Suprapubic skin (tissue), 4 donors: ENCODE measurements at places on chromosomes 2 and 18. TPM values are rescaled to one million over a fixed set of nuclear protein-coding genes. Genes with fewer than 3 reads are reported as not detected.

- no peak for DNase-seq
Measured at GRCh38 chr18:32552421-32553030, 81.8 kb upstream of the GAREM1 start.

DNA sequence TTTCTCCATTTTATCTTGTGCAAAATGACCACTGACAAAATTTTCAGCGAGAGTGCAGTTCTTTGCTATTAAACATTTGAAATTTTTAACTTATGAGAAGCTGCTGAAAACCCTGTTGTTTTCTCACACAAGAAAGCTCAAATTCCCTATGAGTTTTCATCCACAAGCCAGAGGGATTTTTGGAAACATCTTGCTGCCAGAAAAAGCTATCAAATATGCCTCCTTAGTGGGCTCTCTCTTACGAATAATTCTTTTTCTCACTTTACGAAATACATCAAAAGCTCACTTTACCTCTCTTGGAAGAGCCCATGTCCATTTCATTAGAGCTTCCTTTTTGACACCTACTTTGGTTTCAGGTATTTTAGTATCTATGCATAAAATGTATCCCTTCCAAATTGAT, 202.9 kb downstream of the KCNH7 start:
- no peak for DNase-seq

GRCh38 chr2:240925568-240926515, 19.7 kb downstream of the CROCC2 start:
- DNase-seq, result peak; percentile 70

- DNase-seq, result no peak
Measured at GRCh38 chr2:121887513-121888188, 132.2 kb downstream of the TSN start.

LIMS3 gene
- 1.4 TPM for total RNA-seq

DNA sequence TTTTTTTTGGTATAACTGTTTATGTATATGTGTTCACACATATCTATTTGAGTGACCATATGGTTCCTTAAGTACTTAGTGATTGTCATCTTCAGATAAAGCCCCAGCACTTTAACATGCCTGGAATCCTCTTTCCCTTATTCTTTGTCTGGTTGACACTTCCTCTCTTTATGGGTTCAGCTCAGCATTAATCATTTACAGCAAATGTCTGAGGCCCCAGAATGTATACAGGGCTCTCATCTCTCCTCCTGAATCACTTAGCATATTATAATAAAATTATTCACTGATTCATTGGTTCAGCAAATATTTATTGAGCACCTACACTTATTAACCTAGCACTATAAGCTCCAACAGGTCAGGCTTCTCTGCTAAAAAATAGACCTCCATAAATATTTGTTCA, 43.5 kb upstream of the CD28 start:
- DNase-seq, result no peak

LOXHD1 gene
- 0.16 TPM for total RNA-seq

DNA sequence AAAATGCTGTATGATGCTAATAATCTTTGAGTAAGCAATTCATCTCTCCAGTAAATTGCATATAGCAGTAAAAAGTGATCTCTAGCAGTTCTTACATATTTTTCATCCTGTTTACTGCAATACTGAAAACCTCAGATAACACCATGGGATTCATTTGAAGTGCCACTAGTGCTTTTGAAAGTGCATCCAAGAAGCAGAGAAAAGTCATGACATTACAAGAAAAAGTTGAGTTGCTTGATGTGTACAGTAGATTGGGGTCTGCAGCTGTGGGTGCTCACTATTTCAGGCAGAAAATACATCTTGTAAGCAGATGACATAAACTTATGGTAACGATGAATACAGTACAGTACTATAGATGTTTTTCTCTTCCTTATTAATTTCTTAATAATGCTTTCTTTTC, 1984.9 kb upstream of the LRRTM1 start:
- DNase-seq, result no peak

SERPINB2 gene
- 35.0 TPM for total RNA-seq

PROC gene
- not detected for total RNA-seq

- DNase-seq, result no peak
Measured at GRCh38 chr18:23380001-23380550, 73.0 kb upstream of the RIOK3 start.

GRCh38 chr2:102399499-102400141, 23.3 kb upstream of the IL18RAP start:
- DNase-seq, result no peak

CTAGE1 gene
- total RNA-seq, result not detected

EMILIN1 gene
- 4.7 TPM for total RNA-seq

DNA sequence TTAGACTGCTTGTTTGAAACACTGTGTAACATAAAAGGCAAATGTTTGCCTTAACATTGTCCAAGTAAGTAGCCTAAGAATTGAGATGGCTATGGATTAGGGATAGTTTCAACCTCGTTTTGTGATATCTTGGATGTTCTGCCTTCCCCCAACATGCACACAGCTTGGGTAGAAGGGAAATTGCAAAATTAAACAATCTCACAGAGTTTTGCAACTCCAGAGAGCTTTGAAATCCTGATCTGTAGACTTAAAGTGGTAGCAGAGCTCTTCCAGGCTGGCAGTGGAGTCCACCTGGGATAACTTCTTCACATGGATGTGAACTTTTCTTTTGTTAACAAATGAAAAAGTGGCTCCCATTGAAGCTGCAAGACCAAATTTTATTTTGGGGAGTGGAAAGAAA, 59.6 kb downstream of the CHRNA1 start:
- no peak for DNase-seq

DNA sequence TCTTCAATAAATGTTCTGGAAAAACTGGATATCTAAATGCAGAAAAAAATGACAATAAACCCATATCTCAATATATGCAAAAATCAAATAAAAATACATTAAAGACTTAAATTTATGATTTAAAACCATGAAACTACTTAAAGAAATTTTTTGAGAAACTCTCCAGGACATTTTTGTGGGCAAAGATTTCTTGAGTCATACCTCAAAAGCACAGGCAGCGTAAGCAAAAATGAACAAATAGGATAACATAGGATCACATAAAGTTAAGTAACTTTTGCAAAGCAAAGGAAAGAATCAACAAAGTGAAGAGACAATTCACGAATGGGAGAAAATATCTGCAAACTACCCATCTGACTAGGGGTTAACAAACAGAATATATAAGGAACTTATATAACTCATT, 1545.5 kb downstream of the SUCLG1 start:
- no peak for DNase-seq

- no peak for DNase-seq
Measured at GRCh38 chr2:102473020-102473419, at the start of gene SLC9A4. TSS of gene SLC9A4 (plus strand) at chr2:102473226. CDS start at chr2:102473760, 534 bp downstream.

DNA sequence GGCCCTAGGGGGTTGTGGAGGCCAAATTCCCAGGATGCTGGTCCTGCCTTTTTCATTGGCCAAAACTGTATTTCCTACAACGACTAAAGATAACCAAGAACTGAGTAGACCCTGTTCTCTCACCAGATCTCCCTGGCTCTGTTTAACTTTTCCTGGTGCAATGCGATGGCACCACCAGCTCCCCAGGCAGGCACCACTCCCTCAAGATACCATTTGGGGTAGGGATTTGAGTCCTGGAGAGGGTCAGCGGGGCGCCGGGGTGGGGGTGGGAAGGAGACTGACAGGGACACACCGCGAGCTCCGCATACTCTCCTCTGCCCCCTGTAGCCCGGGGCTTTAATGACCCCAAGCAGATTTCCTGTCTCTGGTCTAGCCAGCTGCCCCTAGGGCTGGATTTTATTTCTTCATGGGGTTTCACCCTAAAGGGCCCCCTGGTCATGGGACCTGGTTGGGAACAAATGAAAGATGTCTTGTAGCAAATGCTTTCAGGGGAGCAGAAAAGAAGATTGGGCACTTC, 7.3 kb downstream of the SIX2 start:
- no peak for DNase-seq

ACYP2 gene
- 16.0 TPM for total RNA-seq

DNA sequence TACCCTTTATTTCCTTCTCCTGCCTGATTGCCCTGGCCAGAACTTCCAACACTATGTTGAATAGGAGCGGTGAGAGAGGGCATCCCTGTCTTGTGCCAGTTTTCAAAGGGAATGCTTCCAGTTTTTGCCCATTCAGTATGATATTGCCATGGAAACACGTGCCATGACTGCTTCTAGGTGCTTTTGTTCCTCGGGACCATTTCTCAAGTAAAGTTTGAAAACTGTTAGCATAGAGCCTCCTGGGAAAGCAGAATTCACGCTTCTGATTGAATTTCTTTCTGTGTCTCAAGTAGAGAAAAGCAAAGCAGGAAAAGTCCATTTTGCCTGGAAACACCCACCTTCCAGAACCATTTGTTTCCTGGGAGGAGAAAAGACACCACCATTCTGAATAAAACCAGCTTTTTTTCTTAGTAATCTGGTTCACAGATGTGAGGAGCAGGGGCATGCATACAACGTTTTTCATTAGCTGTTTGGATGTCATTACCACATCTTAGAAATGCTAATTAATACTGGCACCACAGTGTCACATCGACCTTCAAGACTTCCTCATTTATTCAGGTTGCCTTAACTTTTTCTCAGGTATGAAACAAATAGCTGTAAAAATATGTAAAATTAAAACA, 39.0 kb upstream of the ZBTB14 start:
- no peak for DNase-seq

DNA sequence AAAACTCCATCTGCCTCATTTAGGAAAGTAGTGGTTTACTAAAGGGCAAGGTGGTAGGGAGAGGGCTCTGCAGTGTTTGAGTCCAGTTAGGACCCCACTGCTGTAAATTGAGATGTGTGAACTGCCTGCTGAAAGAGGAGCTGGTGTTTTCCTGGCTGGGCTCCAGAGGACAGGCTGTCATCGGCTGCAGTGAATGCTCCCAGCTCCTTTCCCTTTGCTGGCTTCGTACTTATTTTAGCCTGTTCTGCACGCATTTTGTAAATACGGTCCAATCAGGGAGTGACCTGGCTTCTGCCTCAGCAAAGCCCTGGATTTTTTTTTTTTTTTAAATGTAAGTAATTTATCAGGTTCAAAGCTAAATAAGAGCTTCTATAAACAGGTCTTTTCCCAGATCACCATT, 37.5 kb downstream of the SLC4A3 start:
- DNase-seq, result no peak

DNA sequence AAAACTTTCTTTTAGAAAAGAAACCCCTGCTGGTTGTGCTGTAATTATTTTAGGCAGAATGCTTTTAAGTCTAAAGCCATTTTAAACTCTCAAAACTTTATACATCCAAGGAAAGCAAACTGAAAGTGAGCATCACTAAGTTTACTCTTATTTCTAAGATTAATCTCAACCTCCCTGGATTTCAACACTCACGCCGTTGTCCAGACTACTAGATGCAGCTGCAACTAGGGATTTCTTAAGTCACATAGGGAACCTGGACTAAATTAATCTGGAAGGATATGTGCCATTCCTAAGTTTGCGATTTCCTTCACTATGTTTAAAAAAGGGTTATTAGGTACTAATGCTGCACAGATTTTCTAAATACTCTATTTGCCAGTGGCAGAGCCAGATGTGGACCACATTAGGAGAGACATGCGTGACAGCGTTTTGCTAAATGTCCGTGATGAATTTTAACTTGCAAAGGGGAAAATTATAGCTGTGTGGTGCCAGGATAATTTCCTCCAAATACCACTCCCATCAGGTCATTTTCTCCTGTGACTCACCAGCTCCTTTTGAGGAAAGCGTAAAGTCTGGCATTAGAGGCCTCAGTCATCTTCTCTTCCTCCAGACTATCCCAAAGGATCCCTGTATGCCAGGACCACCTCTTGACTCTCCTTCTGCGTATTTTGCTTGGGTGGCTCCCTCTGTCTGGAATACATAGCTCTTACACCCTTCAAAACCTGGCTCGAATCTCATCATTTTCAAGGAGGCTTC, 143.7 kb downstream of the ATL2 start:
- DNase-seq, result no peak

SERPINB11 gene
- total RNA-seq, result not detected

- DNase-seq, result no peak
Measured at GRCh38 chr2:60589104-60589503, 35.6 kb upstream of the BCL11A start.

DNA sequence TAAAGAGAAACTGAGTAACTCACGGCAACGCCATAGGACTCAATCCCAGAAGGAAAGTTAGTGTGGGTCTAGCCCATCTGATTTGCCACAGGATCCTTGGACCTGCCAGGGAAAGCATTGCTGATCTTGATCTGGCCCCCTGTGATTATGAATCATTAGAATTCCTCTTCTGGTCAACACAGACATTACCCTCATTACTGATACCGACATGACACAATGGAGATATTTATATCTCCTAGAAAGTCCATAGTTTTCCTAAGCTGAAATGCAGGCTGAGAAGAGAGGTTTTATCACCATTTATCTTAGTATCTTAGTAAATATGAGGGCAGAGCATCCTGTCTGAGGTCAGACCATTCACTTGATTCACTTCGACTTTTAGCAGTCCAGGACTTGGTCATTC, 75.5 kb upstream of the CCDC68 start:
- no peak for DNase-seq

DNA sequence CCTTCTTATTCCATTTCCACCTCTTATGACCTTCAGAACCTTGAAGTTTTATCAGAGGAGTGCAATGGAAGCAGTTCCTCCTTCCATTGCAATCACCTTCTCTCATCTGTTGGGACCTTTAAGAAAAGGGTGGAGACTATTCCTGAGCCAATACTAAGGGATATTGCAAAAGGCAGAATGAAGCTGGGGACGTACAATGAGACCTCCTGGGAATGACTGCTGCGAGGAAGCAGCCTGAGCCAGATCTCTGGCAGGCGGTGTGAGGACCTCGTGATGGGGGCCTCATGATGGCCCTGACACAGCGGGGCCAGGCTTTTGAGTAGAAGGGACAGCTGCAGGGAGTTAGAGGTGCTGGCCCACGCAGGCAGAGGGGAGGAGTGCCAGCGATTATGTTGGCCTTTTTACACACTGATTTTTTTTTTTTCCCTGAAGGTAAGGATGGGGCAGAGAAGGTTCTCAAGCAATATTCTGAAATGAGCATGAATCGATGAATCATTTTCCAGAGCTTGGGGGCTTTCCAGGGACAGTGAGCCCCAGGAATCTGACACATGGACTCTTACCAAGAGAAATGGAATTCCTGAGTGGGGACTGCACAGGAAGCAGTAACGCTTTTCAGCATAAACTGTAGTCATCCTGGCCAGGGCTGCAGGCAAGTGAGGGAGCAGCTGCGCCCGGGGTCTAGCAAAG, 40.0 kb upstream of the LAPTM4A start:
- no peak for DNase-seq

TMEM163 gene
- total RNA-seq, result not detected

GRCh38 chr2:54627973-54628372, 95.5 kb upstream of the EML6 start:
- DNase-seq, result no peak

- no peak for DNase-seq
Measured at GRCh38 chr2:9740382-9741073, 102.7 kb upstream of the TAF1B start.
